A549 treated with dexamethasone at 1 μM for 4 hours (cell line): ENCODE measurements at places on chromosomes 12 and 14. TPM values are rescaled to one million over a fixed set of nuclear protein-coding genes. Genes with fewer than 3 reads are reported as not detected.

SPATS2 gene
- 30.1 to 37.0 TPM (median 36.5 TPM) in 5 replicates for total RNA-seq

KLRC2 gene
- 1.5 to 2.1 TPM (median 1.7 TPM) in 5 replicates for total RNA-seq

FBXO33 gene
- 6.5 to 8.7 TPM (median 7.5 TPM) in 5 replicates for total RNA-seq

LTA4H gene
- 99.6 to 112 TPM (median 106 TPM) in 5 replicates for total RNA-seq

CLEC4E gene
- 0.12 to 0.41 TPM (median 0.28 TPM) in 5 replicates for total RNA-seq

ANO2 gene
- total RNA-seq = 0.06 to 0.26 TPM (median 0.13 TPM) in 5 replicates

RNASE3 gene
- total RNA-seq = not detected in 5 replicates

ERP27 gene
- total RNA-seq = not detected in 5 replicates

RHEBL1 gene
- 2.9 to 4.4 TPM (median 4.0 TPM) in 5 replicates for total RNA-seq

KLHDC1 gene
- total RNA-seq = 0.23 to 0.48 TPM (median 0.41 TPM) in 5 replicates

PPP1R3E gene
- 3.0 to 4.2 TPM (median 4.2 TPM) in 5 replicates for total RNA-seq

TRPV4 gene
- 0.08 to 0.19 TPM (median 0.17 TPM) in 5 replicates for total RNA-seq

PPM1H gene
- total RNA-seq = 9.1 to 9.8 TPM (median 9.6 TPM) in 5 replicates

ADCY6 gene
- total RNA-seq = 8.1 to 12.2 TPM (median 10.3 TPM) in 5 replicates
